ENCODE measurements at places on chromosomes 11 and 22.

DNA sequence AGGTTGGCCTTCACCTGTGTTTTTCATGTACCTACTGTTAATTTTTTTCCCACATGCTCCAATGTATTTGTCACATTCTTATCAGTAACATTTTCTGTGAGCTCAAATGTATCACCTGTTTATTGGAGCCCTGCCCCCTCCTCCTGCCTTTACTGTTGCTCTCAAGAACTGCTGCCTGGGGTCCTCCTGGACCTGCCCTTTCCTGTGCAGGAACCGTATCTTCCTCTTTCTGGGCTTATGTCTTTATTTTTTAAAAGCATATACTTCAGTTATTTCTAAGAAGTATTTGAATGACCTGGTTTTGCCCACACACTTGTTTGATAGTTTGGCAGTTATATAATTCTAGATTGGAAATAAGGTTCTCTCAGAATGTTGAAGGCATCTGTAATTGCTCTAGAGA is 5.9 kb downstream of the FAM118B start:
- no peak for DNase-seq

DNA sequence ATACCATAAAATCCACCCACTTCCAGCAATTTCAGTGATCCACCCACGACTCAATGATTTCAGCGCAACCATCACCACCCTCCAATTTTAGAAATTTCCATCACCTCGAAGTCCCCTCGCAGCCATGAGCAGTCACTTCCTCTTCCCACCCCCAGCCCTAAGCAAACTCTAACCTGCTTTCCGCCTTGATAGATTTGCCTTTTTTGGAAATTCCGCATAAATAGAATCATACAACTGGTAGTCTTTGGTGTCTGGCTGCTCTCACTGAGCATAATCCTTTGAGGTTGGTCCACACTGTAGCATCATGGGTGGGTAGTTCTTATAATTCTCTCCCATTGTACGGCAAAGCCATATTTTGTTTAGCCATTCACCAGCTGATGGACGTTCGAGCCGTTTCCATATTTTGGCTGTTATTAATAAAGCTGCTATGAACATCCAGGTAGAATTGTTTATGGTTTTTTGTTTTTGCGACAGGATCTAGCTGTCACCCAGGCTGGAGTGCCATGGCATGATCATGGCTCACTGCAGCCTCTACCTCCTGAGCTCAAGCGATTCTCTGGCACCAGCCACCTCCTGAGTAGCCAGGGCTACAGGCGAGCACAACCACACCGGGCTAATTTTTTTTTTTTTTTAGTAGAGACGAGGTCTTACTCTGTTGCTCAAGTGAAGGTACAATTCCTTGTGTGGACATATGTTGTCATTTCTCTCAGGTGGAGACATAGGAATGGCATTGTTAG is 16.0 kb downstream of the PIM3 start:
- no peak for DNase-seq

- no peak for DNase-seq
These were observed 146.0 kb downstream of the GUCY1A2 start for GRCh38 chr11:106872246-106872645.

GRCh38 chr11:22566293-22566692 is 59.3 kb downstream of the FANCF start:
- DNase-seq = no peak

GRCh38 chr11:19080579-19080993 is 20.1 kb upstream of the MRGPRX2 start:
- DNase-seq = no peak

- DNase-seq = no peak
These were observed 1086.1 kb upstream of the CNTN5 start for GRCh38 chr11:97934572-97935208.

- DNase-seq = no peak
These were observed 11.8 kb downstream of the SOX10 start for GRCh38 chr22:37972527-37972926.

DNA sequence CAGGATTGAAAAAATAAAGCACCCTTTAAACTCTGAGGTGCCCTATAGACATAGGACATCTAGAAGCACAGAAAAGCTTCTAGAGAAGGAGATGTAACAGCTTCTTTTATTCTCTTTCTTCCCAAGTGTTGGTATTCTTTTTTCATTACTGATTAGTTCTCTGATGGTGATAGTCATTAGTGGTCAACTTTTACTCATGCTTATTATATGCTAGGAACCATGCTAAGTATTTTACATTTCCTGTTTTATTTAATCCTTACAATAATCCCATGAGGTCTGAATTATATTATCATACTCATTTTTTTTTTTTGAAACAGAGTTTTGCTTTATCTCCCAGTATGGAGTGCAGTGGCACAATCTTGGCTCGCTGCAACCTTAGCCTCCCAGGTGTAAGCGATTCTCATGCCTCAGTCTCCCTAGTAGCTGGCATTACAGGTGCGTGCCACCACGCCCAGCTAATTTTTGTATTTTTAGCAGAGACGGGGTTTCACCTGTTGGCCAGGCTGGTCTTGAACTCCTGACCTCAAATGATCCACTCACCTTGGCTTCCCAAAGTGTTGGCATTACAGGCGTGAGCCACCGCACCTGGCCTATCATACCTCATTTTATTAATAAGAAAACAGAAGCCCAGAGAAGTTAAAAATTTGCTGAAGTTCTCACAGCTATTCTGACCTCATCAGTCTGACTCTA is 3.0 kb downstream of the C11orf52 start:
- DNase-seq = no peak

- DNase-seq = no peak
These were observed 1027.7 kb downstream of the OPCML start for GRCh38 chr11:132504501-132505041.

DNA sequence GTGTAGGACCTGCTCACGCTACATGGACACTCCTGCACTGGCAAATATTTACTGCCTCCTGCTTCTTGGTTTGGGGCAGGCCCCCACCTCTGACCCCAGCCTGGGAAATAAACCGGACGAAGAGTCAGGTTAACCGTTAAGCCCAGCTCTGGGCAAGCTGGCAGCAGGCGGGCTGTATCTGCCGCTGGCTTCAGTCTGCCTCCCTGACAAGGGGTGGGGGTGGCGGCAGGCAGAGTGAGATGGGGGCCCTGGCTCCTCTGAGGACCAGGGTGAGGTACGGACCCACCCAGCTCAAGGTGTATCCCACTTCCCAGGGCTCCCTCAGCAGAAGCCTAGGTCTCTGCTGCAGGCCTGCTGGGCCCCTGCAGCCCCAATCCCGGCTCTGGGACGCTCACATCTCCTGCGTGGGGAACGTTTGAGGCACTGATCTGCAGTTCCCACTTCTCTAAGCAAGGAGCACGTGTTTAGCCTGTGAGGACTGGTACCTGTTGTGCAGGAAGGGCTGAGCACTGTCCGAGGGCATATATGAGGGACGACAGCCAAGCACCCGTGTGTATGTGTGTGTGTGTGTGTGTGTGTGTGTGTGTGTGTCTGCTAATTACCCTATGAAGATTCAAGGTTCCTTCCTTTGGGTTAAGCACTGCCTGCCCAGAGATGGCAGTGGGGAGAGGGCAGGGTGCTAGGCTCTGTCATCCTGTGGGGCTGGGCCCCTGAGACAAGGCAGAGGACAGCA is 1.1 kb upstream of the LRRC75B start:
- no peak for DNase-seq

- no peak for DNase-seq
These were observed 63.1 kb downstream of the ARFGAP3 start for GRCh38 chr22:42793848-42794405.

- no peak for DNase-seq
These were observed 6.2 kb downstream of the TUB start for GRCh38 chr11:8087185-8087584.

GRCh38 chr11:14022821-14023220 is 60.3 kb downstream of the SPON1 start:
- no peak for DNase-seq

- no peak for DNase-seq
These were observed 1658.4 kb upstream of the RAG2 start for GRCh38 chr11:38256436-38256835.

All from activated gamma-delta T cell (primary cell).